ENCODE measurements at places on chromosomes 5 and 9.
A peak's percentile ranks its signal among the peaks of the same experiment; 100 is the strongest.

DNA sequence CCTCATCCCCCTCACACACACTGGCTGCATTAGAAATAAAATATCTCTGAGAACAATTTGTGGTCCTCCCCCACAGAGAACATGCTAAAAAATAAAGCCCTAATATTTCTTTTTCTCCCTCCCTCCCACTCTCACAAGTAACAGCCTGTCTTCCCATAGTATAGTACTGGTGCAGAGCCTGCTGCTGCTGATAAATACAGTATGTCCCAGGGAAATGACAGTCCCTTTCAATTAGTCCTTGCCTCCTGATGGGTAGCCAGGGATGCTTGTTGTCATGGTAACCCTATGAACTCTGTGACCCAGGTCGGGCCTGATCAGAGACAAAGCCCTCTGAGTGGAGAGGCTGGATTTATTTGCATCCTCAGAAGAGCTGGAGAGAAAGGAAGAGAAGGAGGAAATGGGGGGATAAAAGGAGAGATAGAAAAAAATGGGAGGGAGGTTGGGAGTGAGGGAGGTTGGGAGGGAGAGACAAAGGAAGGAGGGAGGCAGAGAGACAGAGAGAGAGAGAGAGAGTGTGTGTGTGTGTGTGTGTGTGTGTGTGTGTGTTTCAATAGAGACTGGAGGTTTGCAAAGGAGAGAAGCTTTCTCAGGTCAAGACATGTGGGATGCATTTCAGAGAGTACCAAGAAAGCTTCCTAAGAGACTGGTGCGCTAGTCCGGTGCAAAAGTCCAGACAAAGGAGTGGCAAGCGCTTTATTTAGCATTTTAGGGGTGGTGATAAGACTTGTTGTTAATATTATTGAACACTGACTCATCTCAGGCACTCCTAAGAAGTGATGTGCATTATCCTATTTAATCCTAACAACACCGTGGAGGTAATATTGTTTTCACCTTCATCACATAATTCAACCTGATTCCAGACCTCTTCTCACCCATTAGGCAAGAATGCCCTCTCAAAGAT, 260.8 kb downstream of the FAM114A2 start:
- DNase-seq = no peak

- DNase-seq = no peak
Observed at GRCh38 chr5:178650214-178650613, 23.4 kb upstream of the CLK4 start.

DNA sequence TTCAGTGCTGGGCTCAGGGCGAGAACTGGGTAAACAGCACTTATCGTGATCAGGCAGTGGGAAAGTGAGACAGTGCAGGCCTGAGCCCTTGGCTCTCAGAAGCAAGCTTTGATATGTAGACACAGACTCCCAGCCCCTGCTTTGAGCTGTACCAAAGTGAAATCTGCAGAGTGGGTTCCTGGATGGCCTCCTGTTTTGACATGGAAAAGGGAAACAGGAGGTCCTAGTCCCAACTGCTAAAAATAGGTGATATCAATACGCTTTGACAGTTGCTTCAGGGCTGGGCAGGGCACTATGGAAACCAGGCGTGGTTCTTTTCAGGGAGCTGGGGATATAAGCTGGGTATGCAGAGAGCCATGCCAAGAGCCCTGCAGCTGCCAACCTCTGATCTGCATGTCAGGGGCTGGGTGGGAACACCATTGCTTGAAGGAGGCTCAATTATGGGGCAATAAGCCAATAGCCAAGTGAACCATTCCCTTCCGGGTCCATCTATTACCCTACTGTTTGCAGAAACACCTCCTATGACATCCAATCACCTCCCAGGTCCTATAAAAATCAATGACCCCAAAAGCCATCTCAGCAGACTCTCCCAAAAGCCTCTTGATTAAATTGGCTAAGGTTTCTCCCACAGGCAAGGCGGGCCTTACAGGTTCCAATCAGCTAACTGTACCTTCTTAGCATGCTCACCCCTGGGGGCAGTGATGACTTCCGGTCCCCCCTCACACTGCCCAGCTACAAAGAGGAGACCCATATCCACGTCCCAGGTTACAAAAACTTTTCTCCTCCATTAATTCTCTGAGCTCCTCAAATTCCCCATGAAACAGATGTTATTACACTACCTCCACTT, 45.8 kb downstream of the EPB41L4B start:
- DNase-seq = no peak

DNA sequence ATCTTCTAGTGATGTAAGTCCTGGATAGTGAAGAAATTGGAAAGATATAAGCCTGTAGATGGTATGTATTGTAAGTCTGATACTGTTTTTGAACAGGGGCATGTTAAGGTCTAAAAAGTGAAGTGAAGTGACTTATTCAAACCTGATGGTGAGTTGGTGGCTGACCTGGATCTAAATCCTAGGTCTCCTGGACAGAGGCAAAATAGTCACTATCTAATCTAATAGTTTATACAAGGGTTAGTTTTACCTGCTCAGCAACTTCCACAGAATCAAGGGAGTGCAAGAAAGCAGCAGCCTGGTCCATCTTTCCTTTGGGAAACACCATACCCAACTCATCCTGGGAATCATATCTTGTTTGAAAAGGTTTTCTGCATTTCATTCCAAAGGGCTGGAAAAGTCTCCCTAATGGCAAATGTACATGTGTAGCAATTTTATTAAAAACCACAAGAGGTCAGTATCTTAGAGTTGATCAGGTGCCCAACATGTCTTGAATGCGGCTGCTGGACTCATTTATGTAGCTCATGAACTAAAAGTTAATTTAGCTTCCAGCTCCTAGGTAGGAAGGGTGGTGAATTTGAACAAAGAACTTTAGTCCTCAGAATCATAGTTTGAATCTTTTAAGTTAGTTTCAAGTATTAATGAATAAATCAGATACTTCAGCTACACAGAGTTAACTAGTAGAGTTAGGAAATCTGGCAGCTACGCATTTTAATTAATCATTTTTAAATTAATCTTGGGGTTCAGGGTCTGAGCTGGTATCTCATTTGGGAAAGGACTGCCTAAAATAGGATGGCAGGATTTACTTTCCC, 26.0 kb downstream of the SKP2 start:
- peak; percentile 55 for DNase-seq

DNA sequence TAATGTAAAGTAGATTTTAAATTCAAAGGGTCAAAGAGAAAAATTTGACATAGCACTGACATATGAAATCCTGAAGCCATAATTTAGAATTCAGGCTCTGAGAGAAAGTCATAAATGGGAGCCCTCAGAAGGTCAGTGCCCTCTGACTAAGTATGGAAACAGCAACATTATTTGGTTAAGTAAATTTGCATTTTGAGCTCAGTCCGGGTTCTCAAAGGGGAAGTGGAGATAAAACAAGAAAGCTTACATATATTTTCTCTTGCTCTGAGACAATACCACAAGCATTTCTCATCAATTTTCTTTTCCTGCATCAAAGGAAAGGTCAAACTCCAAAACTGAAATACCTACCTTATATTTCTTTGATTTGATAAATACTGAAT, 348.0 kb downstream of the SEMA5A start:
- DNase-seq = peak; percentile 71

GRCh38 chr9:132356324-132356924, 1.6 kb upstream of the SETX start:
- DNase-seq = no peak

GRCh38 chr5:3287516-3287915, 308.1 kb upstream of the IRX1 start:
- no peak for DNase-seq

DNA sequence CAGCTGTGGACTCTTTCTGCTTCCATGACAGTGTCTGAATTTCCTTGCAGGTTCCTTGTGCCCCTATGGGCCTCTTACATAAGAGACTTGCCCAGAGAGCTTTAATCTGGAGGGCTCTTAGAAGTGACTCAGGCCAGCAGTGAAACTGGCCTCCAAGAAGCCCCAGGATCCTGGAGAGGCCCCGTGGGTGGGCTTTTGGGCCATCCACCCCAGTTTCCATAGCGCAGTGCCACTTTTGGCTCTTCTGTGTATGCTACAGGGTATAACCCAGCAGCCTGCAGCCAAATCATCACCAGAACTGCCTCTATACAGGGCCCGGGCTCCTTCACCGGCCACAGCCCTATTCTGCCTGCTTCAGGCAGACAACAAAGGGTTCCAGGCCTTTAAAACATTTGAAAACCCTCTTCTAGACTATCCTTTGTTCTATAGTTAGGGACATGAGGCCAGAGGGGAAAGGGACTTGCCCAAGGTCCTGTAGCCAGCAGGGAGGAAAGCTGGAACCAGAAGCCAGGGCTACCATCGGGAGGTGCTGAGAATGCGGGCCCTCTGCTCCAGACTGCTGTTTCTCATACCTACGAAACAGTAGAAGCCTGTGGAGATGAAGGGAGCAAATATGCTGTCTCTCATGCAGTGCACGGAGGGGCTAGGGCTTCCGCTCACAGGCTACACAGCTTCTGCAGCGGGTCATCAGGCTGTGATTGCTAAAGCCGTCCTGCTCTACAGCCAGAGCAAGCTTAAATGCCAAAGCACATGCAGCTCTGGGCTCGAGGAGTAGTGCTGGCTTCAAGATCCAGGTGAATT, 18.0 kb downstream of the SH3PXD2B start:
- no peak for DNase-seq

GRCh38 chr5:130066644-130067043, 162.4 kb downstream of the CHSY3 start:
- peak; percentile 30 for DNase-seq

GRCh38 chr5:177131352-177132135, 2.0 kb upstream of the NSD1 start:
- DNase-seq = no peak

DNA sequence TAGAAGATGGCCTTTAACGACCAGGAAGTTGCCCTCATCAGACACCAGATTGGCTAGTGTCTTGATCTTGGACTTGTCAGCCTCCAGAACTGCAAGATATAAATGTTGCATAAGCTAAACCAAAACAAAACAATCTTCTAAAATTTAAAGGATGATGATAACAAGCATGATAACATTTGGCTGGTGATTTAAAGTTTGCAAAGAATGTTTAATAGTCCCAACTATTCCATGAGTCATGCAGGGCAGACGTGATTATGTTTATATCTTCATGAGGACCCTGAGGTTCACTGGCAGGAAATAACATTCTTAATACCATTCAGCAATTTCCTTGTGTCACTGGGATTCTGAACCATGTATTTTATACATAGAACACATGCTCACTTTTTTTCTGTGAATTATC, 319.8 kb downstream of the HCN1 start:
- DNase-seq = peak; percentile 74

DNA sequence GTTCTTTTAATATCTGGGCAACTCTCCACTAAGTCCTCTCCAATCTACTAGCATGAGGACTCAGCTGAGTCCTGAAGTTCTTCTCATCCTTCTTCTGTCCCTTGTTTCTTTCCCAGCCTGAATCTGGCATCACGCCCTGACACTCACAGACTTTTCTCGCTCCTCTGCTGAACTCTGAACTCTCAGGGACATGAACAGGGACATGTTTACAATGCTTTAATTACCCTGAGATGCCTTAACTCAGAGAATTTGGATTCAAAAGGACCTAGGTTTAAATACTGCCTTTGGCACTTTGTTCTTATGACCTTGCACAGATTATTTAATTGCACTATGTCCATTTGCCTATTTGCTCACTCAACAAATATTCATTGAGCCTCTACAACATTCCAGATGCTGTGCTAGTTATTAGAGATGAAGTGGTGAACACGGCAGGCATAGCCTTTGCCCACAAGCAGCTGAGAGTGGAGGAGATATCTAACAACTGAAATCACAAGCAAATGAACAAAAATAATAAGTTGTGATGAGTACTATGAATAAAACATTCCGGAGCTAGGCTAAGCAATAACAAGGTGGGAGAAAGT, 106.0 kb downstream of the ADRB2 start:
- DNase-seq = no peak

DNA sequence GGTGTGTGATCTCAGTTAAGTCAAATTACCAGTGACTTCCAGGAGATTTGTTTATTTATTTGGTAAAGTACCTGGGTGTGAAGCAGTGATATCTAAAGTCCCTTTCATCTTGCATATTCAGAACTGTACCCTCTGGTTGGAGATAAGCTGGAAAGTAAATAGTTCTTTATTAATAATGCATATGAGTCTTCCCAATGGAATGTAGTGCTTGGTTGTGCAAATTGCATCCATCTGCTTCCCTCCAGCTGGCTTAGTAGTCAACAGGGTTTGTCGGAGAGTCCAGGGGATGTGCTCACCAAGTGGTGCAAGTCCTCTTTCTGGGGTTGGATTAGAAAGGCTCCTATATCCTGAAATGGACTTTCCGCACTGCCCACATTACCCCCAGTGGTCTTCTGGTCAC, 42.0 kb downstream of the TRPM3 start:
- peak; percentile 55 for DNase-seq

GRCh38 chr5:106172681-106173532, 1497.8 kb downstream of the EFNA5 start:
- DNase-seq = peak; percentile 54

- no peak for DNase-seq
Observed at GRCh38 chr9:16071400-16071799, 518.6 kb downstream of the CCDC171 start.

DNA sequence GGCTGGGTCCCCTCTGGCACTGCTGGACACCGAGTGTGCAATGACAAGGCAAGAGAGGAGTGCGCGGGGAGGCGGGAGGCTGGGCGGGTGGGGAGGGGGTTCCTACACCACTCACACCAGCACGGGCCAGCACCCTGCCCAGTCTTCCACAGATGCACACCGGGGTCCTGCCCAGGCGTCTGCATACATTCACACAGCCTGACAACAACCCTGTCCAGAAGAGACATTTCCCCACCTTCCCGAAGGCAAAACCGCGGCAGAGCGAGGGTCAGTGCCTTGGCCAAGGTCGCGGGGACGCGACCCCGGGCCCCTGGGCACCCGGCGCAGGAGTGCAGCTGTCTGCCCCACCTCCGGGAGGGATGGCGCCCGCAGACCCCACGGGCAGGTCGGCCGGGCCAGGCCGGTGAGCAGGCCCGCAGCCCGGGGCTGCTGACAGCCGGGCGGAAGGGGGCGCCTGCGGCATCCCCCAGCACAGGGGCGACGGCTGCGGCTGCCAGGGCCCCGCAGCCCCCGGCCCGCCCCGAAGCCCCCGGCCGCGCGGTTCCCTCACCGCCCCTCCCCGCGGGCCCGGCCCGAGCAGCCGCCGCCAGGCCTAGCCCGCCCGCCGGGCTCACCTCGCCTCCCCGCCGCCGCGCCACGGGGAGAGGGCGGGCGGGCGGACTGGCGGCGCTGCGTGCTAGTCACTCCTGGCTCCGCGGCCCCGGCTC, 496 bp downstream of the MAPK9 start:
- DNase-seq = no peak

- DNase-seq = peak; percentile 40
Observed at GRCh38 chr5:81779125-81779915, 28.4 kb upstream of the SSBP2 start.

DNA sequence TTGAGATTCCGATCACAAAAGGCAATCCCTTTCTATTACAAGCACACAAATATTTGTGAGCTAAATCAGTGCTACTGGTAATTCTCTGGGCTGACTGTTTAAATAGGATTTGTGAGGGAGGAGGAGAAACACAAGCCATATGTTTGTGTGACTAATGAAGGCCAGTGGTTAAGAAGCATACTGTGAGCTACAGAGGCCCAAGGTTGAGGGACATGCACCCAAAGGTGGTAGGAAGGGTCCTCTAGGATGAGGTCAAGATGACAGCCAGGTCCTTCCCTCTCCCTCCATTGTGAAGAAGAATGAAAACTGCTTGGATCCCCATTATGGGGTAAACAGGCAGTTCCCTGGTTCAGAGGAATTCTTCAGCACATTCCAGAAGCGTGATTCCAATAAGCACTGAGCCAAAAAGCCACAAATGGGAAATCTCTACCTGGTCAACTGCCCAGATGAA, 83.9 kb downstream of the SPOCK1 start:
- DNase-seq = peak; percentile 46

All from iris pigment epithelial cell (primary cell).